Memory B cell (primary cell): ENCODE measurements at places on chromosomes 5 and 9.

DNA sequence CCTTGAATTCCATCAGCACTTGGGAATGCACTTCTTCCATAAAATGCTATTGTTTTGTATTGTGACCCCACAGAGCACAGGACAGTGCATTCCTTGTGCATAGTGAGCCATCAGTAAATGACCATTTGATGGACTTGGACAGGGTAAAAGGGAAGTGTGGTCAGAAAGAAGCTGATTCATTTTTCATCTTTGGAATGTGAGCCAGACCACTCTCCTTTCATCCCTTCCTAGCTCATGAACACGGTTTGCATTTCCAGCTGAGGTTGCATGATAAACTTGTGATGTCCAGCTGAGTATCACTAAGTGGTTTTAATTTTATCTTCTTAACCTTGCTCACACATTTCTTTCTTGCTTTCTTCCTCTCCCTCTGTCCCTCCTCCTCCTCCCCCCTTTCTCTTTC lies 101.3 kb downstream of the NUDT12 start:
- DNase-seq, result no peak

DNA sequence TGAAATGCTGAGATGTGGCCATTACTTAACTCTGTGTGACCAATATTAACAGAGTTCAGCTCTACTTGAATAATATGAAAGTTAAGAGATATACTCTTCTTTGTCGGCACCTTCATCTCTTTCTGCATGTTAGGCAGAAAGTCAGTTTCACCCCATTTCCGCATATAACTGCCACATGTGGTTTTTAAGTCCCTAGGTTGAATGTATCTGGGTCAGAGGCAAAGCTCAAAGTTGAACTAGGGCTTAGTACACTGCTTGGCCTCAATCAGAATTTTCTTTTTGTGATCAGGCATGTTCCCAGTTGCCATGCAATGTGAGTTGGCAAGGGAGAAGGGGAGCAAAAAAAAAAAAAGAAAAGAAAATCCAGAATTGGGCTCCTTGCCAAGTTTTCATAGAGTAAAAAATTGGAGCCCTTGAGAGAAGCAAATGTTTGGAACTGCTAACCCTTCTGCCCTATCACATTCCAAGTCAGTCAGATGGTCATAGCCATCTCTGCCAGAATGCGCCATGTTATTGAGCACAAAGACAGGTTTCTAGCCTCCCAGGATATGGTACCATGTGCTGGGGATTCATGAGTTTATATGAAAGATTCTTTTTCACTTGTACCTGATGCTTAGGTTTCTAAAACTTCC lies 251.2 kb upstream of the RORB start:
- no peak for DNase-seq

GRCh38 chr9:128823362-128823902 lies 5.1 kb downstream of the ENDOG start:
- no peak for DNase-seq

GRCh38 chr5:123371575-123372179 lies 51.5 kb downstream of the CEP120 start:
- peak; percentile 17 for DNase-seq

- no peak for DNase-seq
Observed at GRCh38 chr9:36986468-36987408, 47.3 kb downstream of the PAX5 start.

DNA sequence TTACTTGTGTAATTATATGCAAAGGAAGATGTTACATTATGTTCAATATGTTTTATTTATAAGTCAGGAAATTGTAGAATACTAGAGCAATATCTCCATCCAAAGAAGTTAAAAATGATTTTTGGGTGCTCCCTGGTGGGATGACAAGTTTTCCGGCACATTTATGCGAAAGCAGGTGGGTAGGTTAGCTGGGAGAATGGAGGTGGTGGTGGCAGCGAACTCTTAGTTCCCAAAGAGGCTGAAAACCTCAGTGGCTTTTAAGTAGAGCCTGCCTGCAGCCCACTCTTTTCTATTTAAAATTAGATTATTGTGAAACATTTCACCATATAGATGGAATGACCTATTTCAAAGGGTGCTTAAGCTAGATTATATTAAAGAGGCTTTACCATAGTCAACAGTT lies 51.8 kb downstream of the ANKRD33B start:
- no peak for DNase-seq

DNA sequence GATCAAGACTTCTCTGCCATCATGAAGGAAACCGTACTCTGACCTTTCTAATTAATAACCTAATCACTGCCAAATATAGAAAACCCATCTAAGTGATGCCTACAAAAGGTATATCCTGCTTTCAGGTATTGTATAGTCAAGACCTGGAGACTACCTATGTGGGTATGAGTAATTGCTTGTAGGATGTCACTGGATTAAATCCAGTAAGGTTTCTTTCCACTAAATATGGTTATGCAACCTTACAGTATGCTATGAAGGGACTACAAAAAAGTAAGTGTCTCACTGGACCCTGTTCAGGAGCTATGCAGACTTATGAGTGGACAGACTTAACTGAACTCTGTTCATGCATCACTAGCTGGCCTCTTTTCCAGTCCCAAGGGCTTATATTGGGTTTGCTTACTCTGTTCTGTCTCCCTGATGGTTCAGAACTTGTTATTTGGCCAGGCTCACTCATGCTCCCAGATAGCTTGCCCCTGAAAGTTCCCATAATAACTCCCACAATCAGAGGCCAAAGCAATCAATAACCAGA lies 51.1 kb downstream of the PDE6A start:
- DNase-seq, result no peak

GRCh38 chr5:101679816-101680215 lies 616.3 kb downstream of the SLCO4C1 start:
- no peak for DNase-seq

- DNase-seq, result no peak
Observed at GRCh38 chr9:135695642-135696041, 3.6 kb downstream of the SOHLH1 start.

DNA sequence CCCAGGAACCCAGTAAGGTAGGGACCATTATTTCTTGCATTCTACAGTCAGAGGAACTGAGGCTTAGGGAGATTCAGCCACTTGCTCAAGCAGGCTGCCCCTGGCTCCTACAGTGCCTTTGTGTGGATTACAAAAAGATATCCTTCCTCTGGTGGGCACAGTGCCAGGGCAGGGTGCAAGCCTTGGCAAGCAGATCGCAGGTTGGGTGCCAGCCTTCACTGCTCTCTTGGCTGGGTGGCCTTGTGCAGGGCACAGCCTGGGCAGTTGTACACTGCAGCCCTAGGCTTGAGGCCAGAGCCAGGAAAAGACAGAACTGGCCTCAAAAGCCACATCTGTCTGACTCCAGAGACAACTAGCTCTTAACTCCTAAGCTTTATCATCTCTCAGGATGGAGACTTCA lies 15.0 kb downstream of the DOCK2 start:
- no peak for DNase-seq

- no peak for DNase-seq
Observed at GRCh38 chr9:11821306-11821975, 871.7 kb upstream of the TYRP1 start.

GRCh38 chr9:133127340-133127981 lies 6.4 kb upstream of the RALGDS start:
- DNase-seq, result no peak

DNA sequence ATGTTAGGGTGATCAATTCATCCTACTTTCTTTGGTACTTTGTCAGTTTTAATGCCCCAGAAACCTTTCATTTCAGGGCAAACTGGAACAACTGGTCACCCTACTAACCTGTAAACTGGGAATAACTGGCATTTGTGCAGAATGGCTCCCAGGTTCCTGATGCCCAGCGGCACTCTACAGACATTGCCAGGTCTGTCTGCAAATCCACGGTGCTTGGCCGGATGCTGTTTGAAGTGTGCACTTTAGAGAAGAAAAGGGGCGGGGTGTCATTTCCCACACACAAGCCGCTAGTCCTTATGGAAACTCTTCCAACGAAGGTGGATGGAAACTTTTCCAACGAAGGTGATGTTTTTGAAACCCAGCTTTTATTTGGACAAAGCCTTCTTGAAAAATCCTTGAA lies 49.9 kb upstream of the OTULINL start:
- DNase-seq, result no peak

- DNase-seq, result no peak
Observed at GRCh38 chr5:6261668-6262067, 116.7 kb downstream of the MED10 start.

DNA sequence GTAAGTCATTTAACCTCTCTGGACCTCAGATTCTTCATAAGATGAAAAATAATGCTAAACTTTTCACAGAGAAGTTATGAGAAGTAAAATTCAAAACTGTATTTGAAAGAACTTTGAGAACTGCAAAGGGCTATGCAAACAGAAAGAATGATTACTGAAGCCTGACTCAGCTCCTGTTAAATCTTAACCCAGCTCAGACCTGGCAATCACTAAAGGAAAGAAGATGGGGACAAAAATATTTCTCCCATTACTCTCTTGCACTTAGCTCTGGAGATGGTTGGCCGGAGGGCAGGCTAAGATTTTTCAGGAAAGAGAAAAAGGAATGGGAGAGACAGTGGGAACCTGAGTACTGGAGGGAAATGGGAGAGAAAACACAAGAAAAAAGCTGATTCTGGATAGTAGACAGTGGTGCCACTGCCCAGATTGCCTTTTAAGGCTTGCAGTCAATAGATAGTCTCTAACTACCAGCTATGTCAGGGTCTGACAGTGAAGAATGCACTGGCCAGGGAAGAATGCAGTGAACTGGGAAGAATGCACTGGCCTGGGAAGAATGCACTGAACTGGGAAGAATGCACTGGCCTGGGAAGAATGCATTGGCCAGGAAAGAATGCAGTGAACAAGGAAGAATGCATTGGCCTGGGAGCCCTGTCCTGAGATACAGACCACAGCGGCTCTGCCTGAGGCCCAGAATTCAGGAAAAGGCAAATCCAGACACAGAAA lies 25.2 kb upstream of the CEMIP2 start:
- DNase-seq, result no peak

GRCh38 chr9:137318602-137319001 lies 16.5 kb upstream of the NRARP start:
- DNase-seq, result peak; percentile 9

DNA sequence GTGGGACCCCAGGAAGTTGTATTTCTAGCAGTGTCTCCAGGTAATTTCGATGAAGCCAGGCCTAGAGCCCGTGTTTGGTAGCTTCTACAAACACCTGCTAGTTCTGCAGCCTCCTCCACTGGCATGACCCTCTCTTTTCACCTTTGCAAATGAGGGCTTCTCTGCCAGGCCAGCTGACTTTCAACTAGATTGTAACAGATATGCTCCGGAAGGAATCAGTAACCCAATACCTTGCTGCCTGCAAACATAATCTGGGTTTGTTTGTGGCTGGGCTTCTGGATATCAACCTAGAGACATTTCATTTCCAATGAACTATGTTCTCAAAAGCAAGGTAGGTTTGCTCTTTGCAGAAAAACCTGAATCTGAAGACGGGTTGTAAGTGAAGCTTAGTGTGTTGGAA lies 354.8 kb downstream of the DMRT2 start:
- no peak for DNase-seq

- no peak for DNase-seq
Observed at GRCh38 chr5:78779771-78780616, 131.4 kb upstream of the LHFPL2 start.

DNA sequence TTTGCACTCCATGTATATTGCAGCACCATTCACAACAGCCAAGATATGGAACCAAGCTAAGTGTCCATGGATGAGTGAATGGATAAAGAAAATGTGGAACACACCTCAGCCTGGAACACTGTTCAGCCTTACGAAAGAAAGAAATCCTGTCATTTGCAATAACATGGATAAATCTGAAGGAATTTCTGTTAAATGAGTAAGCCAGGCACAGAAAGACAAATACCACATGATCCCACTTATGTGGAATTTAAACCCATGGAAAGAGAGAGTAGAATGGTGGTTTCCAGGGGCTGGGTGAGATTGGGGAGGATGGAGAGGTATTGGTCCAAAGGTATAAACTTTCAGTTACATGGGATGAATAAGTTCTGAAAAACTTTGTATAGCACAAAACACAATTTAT lies 228.9 kb upstream of the CD180 start:
- DNase-seq, result no peak

DNA sequence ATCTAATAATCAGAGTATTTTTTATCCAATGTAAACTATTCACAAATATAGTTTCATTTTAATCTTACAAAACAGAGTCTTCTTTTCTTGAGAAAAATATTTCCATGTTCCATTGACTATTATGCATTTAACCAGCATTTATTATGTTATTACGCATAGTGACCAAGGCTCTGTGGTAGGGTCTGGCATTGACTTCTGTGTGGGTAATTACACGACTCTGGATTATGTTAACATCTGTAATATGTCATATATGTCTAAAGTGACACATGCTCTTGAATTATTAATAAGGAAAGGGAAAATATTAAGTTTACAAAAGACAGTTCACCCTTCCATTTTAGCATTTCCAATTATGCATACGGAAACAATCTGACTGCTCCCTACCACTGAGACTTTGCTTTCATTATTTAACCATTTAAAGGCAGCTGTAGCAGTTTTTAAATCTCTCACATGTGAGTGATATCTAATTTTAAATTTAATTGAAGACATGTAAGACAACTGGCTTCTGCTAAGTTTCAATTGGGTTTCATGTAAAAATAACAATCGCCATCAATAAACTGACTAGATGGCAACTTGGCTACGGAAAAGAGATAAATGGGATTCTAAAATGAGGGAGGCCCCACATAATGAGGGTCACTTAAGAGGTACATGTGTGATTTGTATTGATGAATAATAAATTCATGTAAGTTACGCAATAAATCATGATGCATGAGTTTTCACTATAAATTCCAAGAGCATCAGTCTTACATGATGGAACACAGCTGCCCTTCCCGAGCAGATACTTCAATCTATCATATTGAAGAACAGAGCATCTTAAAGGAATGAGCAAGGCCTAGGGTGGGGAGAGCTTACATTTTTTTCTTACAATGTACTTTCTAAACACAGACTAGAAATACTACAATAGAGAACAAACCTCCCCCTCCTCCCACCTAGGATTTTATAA lies 1056.8 kb downstream of the MAT2B start:
- DNase-seq, result no peak

- no peak for DNase-seq
Observed at GRCh38 chr9:18194316-18194715, 279.6 kb upstream of the ADAMTSL1 start.

GRCh38 chr9:96461336-96461735 lies 11.4 kb downstream of the HABP4 start:
- DNase-seq, result no peak

- DNase-seq, result no peak
Observed at GRCh38 chr5:151018846-151019245, 1.5 kb upstream of the GPX3 start.

- DNase-seq, result no peak
Observed at GRCh38 chr5:172133359-172134029, 54.5 kb downstream of the STK10 start.

GRCh38 chr9:2583308-2584013 lies 38.1 kb upstream of the VLDLR start:
- no peak for DNase-seq

- DNase-seq, result no peak
Observed at GRCh38 chr5:125209650-125210049, 463.2 kb upstream of the ZNF608 start.
